Pulmonary artery endothelial cell (primary cell): ENCODE measurements at places on chromosomes 2 and 18. TPM values are rescaled to one million over a fixed set of nuclear protein-coding genes. Genes with fewer than 3 reads are reported as not detected.

MARCHF4 gene
- 3.6 and 5.4 TPM in 2 replicates for total RNA-seq

TSN gene
- 62.9 and 75.6 TPM in 2 replicates for total RNA-seq

FAM110C gene
- total RNA-seq, result 0.26 TPM in 1 of 2 replicates, not detected in the other

LIMS3 gene
- 3.3 and 7.3 TPM in 2 replicates for total RNA-seq

TEKT4 gene
- not detected in 2 replicates for total RNA-seq

MOGAT1 gene
- total RNA-seq, result not detected in 2 replicates

SGPP2 gene
- not detected in 2 replicates for total RNA-seq

RAMP1 gene
- not detected in 2 replicates for total RNA-seq

DNA sequence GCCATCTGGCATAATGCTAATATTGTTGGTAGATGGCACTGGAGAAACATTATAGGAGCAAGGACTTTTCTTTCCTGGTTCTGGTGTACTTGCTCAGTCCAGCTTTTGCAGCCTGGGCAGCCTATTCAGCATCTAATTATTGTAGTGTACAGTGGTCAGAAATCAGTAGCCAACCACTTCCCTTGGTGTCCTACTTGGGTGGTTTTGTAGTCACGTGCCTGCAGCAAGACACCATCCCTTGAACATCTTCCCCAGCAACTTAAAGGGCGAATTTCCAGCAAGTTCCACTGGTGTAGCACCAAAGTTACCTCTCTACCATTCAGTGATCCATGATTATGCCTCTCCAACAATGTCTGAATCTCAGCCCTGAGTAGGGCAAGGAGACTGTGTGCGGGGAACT lies 557.6 kb downstream of the SATB2 start:
- DNase-seq, result no peak

DNA sequence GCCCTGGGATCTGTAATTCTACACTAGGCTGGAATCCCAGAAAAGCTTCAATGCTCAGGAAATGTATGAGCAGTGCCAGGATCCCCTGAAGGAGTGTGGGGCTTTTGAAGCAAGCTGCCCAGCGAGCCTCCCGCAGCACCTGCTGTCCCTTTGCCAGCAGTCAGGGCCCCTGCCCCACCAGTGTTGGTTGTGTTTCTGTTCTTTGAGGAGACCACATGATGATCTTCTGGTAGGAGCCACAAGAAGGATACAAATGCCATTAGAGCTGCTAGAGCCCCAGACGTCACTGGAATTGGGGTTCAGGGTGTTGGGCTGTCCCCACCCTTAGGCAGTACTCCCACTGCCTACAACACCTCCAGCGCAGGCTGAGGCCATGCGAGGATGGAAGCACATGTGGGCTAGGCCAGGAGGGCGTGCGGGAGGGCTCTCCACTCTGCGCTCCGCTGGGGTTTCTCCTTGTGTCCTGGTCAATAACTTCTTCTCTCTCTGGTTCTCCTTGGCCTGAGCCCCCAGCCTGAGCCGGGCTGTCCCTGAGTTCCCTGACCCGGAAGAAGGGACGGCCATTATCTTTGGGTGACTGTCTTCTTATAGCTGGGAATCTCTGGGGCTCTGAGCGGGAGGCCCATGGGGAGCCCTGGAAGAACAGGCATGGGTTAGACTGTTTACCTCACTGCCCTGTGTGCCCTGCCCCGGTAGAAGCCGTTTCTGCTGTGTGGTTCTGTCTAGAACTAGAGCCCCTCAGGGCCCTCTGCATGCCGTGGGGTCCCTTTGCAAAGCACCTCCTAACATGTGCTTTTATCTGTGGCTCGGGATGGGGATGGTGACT lies 73.9 kb downstream of the LRRFIP1 start:
- no peak for DNase-seq

DNA sequence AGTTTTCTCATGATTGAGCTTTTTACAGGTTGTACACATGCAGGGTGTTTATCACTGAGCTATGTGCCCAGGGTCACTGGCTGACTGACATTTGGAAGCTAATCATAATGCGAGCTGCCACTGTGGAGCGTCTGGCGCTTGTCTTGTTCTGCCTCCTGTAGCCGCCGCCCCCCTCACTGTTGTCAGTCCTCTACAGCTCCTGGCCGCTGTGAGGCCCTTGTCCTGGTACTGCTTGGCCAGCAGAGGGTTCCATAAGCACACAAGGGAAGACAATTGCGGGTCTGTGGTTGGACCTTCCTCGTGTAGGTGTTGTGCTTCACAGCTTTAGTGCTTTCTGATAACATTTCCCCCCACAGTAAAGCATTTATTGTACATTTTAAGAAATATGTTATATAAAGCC lies 105.6 kb upstream of the LDLRAD4 start:
- DNase-seq, result no peak

- DNase-seq, result no peak
These were observed 8.3 kb upstream of the IL1RN start for GRCh38 chr2:113119111-113119510.

- no peak for DNase-seq
These were observed 383.9 kb upstream of the HS6ST1 start for GRCh38 chr2:128702616-128703015.

- DNase-seq, result no peak
These were observed 38.8 kb upstream of the SP3 start for GRCh38 chr2:174003720-174004695.

GRCh38 chr18:11887328-11888128 lies 20.6 kb downstream of the MPPE1 start:
- no peak for DNase-seq

- no peak for DNase-seq
These were observed 33.5 kb upstream of the GPC1 start for GRCh38 chr2:240401781-240402551.

DNA sequence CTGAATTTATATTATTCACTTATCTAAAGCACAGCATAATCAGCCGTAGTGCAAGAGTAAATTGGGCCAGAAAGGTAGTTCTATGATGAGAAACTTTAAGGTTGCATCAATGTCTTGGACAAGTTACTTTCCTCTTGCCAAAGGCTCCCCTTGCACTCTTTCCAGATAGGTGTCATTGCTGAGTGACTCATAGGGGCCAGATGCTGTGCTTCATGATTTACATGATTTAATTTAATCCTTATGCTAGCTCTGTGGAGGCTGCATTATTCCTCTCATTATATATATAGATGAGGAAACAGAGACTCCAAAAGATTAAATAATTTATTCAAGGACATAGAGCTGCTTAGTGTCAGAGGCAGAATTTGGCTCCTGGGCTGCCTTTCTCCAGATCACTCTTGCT lies 5.0 kb downstream of the CFAP221 start:
- DNase-seq, result no peak

DNA sequence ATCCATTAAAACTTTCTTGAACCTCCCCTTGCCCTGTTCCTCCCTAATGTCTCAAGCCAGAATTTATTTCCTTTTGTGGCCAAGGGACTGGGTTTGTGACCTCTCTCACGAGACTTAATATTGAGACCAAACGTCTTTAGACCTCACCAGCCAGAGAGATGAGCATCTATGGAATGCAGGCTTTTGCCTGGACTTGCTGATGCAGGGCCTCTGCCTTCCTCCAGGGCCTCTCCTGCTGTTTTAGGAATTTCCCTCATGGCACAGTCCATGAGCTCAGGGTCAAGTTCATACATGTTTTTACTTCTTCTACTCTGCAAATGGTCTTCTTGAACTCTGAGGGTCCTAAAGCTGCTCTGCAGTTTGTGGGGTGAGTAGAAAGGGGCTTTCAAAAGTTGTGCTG lies 22.3 kb downstream of the IL1B start:
- no peak for DNase-seq

DNA sequence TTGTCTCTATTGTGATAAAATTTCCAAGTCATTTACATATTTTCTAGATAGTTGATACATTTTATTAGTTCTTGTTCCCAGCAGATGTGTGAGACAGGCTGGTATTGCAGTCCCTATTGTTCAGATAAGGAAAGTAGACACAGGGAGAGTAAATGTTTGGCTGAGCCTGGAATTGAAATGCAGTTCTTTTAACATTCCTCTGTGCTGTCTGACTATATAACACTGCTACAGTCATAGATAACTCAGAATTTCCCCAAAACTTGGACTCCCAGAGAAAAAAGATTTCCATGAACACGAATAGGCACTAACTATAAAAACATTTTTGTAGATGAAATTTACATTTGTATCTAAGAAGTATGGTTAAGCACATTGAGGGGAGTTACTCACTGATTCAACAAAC lies 71.4 kb downstream of the PLCL1 start:
- no peak for DNase-seq

- no peak for DNase-seq
These were observed 410.4 kb upstream of the HS6ST1 start for GRCh38 chr2:128729051-128729450.

- DNase-seq, result no peak
These were observed 4.7 kb downstream of the CAPN10 start for GRCh38 chr2:240591226-240591625.

GRCh38 chr2:226020176-226020575 lies 620.7 kb downstream of the NYAP2 start:
- DNase-seq, result no peak

DNA sequence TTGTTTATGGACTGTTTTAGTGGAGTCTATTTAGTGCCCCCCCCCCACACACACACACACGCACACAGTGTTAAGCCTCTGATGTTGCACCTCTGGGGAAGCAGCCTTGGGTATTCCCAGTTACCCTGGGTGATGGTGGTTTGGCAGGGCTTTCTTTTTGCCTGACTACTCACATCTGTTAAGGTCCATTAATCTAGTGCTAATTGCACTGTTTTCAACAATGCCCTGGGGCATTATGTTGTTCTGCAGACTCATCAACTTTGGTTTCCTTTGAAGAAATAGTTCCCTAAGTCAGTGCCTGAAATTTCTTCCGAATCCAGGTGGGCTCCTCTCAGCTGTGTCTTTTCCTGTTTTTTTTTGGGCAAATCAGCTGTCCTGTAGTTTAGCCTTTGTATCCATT lies 34.7 kb downstream of the SPOPL start:
- DNase-seq, result no peak

- DNase-seq, result no peak
These were observed 21.5 kb upstream of the TMEM87B start for GRCh38 chr2:112033600-112033999.

GRCh38 chr2:239247401-239248245 lies 153.2 kb downstream of the HDAC4 start:
- no peak for DNase-seq

DNA sequence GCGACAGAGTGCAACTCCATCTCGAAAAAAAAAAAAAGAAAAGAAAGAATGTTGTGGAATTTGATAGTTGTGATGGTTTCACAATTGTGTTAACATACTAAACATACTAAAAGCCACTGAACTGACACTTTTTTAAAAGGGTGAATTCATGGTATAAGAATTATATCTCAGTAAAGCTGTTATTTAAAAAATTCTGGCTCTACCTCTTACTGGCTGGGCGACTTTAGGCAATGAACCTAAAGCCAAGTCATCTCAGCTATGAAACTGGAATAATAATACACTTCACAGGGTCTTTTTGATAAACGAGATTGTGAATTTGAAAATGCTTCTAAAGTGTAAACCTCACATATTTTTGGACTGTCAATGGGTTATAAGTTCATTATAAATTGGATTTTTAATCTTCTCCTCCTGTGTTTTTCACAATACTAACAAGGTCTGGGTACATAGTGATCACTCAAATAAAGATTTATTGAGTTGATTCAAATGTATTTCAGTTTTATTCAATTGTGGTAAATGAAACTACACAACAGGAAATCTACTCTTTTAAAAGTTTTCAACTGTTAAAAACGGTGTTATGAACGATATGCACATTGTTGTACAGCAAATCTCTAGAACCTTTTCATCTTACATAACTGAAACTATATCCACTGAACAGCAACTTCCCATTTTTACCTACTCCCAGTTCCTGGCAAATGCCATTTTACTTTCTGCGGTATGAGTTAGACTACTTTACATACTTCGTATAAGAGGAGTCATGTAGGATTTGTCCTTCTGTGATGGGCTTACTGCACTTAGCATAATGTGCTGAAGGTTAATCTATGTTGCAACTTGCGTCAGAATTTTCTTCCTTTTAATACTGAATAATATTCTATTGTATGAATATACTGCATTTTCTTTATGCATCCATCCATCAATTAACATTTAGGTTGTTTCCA lies 43.0 kb upstream of the GTF2A1L start:
- DNase-seq, result no peak

DNA sequence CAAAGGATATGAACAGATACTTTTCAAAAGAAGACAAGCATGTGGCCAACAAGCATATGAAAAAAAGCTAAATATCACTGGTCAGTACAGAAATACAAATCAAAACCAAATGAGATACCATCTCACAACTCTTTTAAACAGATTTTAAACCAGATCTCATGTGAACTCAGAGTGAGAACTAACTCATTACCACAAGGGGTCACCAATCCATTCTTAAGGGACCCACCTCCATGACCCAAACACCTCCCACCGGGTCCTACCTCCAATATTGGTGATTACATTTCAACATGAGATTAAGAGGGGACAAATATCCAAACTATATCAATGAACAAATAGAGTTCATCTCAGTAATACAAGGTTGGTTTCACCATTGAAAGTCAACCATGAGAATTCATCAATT lies 319.8 kb upstream of the GULP1 start:
- no peak for DNase-seq

- no peak for DNase-seq
These were observed at the start of gene ATP6V1C2 for GRCh38 chr2:10721396-10722251. Gene ATP6V1C2, plus strand, starts transcription at chr2:10721630. Its CDS starts 1,220 bp downstream, at chr2:10722850.

DNA sequence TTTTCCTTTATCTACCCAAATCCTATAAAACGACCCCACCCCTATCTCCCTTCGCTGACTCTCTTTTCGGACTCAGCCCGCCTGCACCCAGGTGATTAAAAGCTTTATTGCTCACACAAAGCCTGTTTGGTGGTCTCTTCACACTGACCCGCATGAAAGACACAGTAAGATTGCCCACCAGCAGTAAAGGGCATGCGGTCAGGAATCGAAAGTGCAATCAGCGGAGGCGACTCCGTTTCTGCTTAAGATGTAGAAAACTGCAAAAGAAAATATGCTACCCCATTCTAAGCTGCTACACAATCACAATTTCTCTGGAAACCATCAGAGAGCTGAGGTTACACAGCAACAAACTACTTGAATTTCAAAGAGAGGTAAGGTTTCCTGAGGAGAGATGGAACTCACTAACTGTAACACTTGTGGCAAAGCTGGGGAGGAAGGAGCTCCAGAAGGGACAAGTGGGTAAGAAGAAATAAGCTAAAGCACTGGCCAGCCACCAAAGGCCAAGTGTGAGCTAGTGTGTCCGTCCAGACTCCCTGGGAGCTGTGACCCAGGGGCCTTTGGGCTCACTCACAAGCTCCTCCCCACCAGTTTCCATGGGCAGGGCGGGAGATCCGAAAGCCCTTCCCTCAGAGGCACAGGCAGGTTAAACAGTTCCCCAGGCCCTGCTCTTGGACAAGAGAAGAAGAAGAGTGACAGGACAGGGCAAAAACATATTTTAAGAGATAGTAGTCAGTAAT lies 72.8 kb upstream of the TGFA start:
- no peak for DNase-seq

DNA sequence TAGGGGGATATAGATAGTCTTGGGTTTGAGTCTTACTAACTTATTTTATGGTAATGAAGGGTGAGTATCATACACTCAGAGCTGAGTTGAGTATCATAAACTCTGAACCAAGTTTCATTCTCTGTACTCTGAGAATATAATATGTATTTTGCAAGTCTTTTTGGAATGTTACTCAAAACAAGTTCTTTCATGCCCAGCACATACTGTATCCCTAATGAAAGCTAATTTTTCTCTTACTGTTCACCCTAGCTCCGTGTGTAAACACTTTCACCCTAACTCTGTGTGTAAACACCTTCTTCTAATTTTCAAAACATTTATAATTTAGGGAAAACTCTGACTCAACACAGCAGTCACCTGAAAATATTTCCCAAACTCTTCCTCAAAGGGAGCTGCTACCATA lies 29.7 kb upstream of the CHST9 start:
- DNase-seq, result no peak
